ENCODE measurements at places on chromosomes 7 and 10.

DNA sequence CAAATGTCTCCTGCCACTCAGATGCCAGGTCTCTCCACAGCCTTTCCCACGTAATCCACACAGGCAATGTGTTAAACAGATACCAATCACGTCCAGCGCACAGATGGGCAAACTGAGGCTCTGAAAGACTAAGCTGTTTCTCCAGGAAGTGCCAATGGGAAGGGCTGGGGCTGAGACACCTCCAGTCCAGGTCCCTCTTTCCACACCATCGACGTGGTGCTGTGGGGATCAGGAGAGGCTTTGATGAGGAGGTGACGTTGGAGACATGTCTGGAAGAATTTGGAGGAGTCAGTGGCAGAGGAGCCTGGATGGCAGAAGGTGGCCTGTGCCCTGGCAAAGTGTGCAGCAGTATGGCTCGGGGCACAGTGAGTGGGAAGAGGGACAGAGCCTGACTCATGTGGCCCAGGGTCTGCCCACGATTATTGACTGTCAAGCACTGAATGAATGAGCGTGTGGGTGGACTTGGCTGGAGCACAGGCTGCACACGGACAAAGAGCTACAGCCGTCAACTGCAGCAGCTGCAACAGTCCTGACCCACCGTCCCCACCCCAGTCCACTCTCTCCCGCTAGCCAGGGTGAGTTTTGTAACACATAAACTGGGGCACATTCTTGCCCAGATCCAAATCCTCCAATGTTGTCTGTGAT lies 40.8 kb upstream of the HSPA12A start:
- no peak for DNase-seq

DNA sequence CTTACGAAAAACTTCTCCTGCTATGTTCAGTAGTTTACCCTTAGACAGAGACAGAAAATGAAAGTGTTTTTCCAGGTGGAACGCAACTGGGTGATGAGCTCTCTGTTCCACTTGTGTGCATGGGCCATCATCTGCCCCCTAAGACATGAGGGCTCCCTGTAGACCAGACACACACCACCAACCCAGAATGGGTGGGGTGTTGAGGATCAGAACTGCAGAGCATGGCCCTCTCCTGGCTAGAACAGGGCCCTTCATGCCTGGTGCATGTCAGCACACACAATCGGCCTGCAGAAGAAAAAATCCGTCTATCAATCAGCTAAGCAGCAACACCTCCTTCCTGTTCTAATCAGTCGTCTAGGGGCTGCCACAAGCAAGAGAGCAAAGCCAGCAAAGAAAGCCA lies 186.2 kb upstream of the INHBA start:
- DNase-seq: no peak

GRCh38 chr7:38704041-38704547 lies 72.9 kb upstream of the AMPH start:
- no peak for DNase-seq

- no peak for DNase-seq
Observed at GRCh38 chr10:102678842-102679289, 34.6 kb downstream of the TRIM8 start.
